Esophagus mucosa (tissue), 1 donor: ENCODE measurements at places on chromosomes 2 and 18. TPM values are rescaled to one million over a fixed set of nuclear protein-coding genes. Genes with fewer than 3 reads are reported as not detected.

CIAO1 gene
- total RNA-seq: 43.2 TPM

ACAA2 gene
- 27.6 TPM for total RNA-seq

NAT8 gene
- total RNA-seq: not detected

RPIA gene
- total RNA-seq: 9.5 TPM

FLACC1 gene
- total RNA-seq: 0.56 TPM

ABCG5 gene
- not detected for total RNA-seq

SULT1C2 gene
- total RNA-seq: not detected

ACADL gene
- 0.32 TPM for total RNA-seq

CHRND gene
- not detected for total RNA-seq

STARD6 gene
- total RNA-seq: not detected

MAPRE2 gene
- total RNA-seq: 4.5 TPM

TNFRSF11A gene
- total RNA-seq: 5.7 TPM

CAPN14 gene
- 191 TPM for total RNA-seq

DYSF gene
- total RNA-seq: 3.4 TPM

TOGARAM2 gene
- 0.16 TPM for total RNA-seq

RAB6D gene
- total RNA-seq: not detected

IL1F10 gene
- not detected for total RNA-seq

UCN gene
- total RNA-seq: 0.56 TPM

TP53I3 gene
- total RNA-seq: 102 TPM

RHBDD1 gene
- 26.6 TPM for total RNA-seq

CAVIN2 gene
- total RNA-seq: 8.7 TPM

GRHL1 gene
- total RNA-seq: 123 TPM

SLC9A2 gene
- 0.20 TPM for total RNA-seq

SERTAD2 gene
- total RNA-seq: 21.9 TPM

BMP10 gene
- not detected for total RNA-seq

RIT2 gene
- total RNA-seq: not detected
